ENCODE measurements at places on chromosomes 1 and 21. TPM values are rescaled to one million over a fixed set of nuclear protein-coding genes. Genes with fewer than 3 reads are reported as not detected.

Gene RNPEP
- total RNA-seq = 18.7 TPM

Gene SLC45A1
- 2.5 TPM for total RNA-seq

Gene SEMA6C
- total RNA-seq = 57.6 TPM

Gene SPATA46
- not detected for total RNA-seq

Gene TMED5
- 59.9 TPM for total RNA-seq

Gene SH2D2A
- total RNA-seq = 2.2 TPM

Gene SELE
- total RNA-seq = 0.87 TPM

Gene PRKAA2
- total RNA-seq = 77.9 TPM

Gene IL24
- total RNA-seq = not detected

Gene FCER1G
- total RNA-seq = 38.3 TPM

Gene OR2M3
- total RNA-seq = not detected
